ENCODE measurements at places on chromosomes 3 and 15.

- DNase-seq = no peak
Measured at GRCh38 chr3:24158761-24159454, 213.8 kb downstream of the NR1D2 start.

DNA sequence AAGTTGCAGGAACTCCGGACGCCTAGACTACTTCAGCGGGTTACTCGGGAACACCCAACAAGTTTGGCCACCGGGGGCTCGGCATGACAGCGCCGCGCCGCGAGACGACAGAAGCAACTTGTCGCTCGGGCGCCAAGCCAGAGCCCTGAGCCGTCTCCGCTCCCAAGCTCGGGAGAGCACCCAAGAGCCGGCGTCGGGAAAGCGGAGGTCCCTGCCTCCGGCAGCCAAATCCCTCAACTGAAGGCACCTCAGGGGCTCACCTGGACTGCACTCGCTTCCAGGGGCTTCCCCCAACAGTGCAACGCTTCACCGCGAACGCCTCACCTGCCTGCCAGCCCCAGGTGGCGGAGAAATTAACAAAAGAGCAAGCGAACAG, 640 bp downstream of the MB21D2 start:
- DNase-seq = no peak

DNA sequence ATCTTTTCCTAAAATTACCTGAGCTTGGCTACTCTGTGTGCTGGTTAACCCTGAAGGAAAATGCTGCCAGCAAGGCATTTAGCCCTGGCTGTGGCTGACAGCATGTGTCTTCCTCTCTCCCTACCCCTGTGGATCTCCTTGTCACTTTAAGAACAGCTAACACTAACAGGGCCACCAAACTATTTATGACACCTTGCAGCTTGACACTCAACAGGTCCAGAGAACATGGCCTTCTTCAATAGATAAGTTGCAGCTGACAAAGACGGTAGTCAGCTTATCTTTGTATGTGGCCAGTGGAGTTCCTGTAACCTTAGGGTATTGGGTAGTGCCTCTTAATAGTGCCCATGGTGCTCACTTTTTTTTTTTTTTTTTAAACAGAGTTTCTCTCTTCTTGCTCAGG, 32.0 kb upstream of the COPB2 start:
- no peak for DNase-seq

- DNase-seq = no peak
Measured at GRCh38 chr3:139654637-139655365, 23.0 kb downstream of the NMNAT3 start.

DNA sequence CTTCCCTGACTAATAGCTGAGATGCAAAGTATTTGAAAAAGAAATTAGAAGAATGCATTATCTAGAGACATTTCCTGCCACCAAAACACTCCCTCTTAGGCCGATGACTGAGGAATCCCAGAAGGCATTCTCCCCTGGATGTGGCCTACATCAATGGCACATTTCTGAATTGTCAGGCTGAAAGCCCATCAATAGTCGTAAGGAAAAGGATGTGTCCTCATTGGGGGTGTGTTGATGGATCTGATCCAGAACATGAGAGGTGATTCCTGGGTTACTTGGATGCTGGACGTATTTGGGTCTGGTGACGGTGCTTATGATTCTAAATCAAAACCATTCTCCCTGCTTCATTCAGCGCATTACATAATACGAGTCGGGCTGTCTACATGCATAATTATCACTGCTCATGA, 216.9 kb upstream of the CDIN1 start:
- DNase-seq = no peak

- DNase-seq = no peak
Measured at GRCh38 chr3:71662056-71662455, 63.1 kb downstream of the EIF4E3 start.

DNA sequence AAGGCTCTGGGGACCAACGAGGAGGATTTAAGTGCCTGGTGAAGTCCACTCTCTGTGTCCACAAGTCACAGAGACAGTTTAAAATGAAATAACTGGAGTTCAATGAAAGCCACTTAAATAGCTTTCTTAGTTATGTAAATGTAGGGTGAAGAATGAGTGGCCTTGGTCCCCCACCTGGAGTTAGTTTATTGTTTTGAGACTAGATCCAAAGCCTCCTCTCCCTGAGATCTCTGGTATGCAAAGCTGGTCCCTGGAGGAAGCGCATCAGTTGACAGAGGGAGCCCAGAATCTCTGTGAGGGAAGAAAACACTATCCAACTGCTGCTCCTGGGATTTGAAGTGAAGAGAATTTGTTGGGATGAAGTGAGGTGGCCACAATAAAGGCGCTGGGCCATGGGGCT, 40.5 kb downstream of the EXOG start:
- no peak for DNase-seq

GRCh38 chr15:76942331-76942730, 10.8 kb downstream of the RCN2 start:
- no peak for DNase-seq

- no peak for DNase-seq
Measured at GRCh38 chr15:91171334-91171733, 71.3 kb downstream of the SV2B start.

DNA sequence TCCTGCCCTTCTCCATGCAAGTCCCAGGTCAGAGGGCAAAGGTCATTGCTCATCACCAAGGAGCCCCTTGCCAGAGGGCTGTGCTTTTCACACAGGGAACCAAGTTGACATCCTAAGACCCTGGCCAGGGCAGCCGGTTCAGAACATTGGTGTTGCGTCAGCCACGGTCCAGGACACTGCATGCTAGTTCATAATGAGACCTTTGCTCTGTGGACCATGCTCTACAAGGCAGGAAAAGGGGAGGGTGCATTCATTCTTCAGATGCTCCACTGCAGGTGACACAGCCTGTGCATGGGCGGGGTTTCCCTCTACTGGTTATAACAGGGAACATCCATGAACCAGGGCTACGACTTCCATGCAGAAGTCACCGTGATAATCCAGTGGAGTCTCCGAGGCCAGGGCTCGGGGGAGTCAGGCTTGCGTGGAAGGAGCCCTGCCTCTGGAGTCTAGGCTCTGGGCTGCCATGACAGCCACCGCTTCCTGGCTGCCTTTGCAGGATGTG, 81.6 kb downstream of the OCA2 start:
- DNase-seq = no peak

DNA sequence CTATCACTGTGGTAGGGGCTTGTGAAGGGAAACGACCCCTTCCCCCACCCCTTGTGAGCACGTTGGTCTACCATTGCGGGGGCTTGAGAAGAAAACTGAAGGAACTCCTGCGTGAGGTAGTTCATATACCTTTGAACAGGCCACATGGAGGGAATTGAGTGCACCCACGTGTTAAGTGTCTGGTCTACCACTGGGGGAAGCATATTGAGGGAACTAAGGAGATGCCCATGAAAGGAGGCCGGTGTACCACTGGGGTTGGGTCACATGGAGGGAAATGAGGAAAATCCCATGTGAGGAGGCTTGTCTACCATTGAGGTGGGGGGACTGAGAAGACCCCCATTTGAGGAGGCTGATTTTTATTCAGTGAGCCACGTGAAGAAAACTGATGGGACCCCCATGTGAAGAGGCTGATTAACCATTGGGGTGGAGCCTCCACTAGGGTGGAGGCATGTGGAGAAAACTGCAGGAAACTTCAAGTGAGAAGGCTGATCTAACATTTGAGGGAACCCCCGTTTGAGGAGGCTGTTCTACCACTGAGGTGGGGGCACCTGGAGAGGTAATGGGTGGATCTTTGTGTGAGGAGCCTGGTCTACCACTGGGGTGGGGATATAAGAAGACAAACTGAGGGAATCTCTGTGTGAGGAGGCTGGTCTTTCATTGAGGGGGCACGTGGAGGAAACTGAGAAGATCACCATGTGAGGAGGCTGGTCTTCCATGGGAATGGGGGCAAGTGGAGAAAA, 163.2 kb downstream of the FBLN2 start:
- DNase-seq = no peak

- no peak for DNase-seq
Measured at GRCh38 chr15:36152936-36153335, 426.5 kb upstream of the CDIN1 start.

- no peak for DNase-seq
Measured at GRCh38 chr15:98537516-98538060, 110.8 kb upstream of the IGF1R start.

DNA sequence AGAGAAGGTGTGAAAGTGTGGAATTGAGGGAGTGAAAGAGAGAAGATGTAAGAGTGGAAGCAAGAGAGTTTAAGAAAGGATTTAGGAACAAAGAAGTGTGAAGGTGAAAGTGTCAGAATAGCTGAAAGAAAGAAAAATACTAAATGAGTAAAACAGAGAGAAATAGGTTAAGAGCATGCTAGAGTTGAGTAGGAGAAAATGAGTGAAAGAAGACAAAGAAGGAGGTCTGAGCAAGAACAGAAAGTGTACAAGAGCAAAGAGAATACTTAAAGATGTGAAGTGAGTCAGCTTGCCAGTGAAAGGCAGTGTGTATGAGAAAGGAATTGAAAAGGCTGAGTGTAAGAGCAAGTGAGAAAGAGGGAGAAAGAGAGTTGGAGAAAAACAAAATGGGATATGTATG, 348.8 kb upstream of the BCHE start:
- no peak for DNase-seq

DNA sequence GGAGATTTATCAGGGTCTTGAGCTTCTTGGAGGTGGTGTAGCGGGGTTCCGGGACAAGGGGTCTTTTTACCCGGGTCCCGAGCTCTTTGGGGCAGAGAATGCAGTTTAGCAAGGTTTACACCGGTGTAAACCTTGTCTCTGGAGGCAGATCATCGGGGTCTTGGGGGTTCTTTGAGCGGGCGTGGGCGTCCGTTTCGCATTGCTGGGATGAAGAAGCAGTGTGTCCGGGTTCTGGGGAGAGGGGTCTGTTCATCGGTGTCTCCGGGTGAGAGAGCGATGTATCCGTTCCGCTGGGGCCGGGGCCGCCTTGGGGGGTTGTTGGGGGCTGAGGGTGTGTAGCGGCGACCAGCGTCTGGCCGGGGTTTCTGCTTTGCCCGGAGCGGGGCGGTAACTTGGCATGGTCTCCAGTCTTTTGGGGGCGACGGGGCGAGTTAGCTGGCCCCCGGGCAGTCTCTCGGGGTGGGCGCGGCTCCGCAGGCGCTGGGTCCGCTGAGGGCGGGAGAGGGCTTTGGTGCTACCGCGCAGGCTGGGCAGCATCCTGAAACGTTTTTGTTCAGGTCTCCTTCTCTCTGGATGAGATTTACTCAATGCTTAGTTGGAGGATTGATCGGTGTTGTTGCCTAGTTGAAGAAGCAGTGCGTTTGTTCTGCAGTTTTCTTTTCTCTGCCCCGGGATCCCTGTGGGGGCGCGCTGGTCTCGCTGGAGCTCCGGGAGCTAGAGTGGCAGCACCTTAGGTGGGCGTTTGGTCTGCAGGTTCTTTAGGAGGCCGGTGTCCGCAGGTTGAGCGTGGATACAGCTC, 843 bp downstream of the GLCE start:
- DNase-seq = peak; percentile 22

Measured in NCI-H748 treated with DMSO at 0.1 percent for 48 hours (cell line).